ENCODE measurements at places on chromosomes 5 and 9.

GRCh38 chr5:20611620-20612019 is 623.6 kb upstream of the CDH18 start:
- no peak for DNase-seq

DNA sequence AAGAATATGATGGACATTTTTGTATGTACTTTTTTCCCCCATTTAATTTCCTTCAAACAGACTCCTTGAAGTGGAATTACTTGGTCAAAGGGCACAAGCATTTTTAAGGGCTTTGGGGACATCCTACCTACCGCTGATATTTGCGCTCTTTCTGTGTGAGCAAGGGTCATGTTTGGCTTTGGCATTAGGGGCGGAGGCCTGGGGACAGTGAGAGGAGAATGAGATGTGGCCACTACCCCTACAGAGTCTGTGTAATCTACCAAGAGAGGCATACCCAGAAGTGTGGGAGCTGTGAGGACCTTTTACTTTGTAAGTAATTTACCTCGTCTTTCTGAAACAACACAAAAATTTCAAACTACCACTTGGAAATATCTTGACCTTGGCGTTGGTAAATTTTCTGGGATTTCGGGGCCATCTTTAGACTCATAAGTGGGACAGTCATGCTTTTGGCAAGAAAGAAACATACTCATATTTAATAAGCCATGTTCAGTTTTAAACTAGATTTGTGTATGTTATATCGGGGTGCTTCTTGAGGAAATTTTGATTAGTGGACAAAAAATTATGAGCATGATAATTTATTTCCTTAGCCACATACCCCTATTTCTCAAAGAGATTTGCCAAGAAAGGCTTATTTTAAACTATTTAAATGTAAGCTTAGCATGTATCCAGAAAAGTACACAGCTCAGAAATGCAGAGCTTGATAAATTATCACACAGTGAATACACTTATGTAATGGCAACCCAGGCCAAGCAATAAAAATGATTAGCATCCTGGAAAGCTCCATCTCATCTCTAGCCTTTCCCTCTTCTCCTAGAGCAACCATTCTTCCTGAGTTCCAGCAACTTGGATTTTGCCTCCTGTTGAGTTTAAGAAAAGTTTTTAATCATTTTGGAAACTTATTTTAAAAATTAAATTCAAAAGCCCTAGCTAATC is 63.6 kb downstream of the ARHGAP26 start:
- no peak for DNase-seq

DNA sequence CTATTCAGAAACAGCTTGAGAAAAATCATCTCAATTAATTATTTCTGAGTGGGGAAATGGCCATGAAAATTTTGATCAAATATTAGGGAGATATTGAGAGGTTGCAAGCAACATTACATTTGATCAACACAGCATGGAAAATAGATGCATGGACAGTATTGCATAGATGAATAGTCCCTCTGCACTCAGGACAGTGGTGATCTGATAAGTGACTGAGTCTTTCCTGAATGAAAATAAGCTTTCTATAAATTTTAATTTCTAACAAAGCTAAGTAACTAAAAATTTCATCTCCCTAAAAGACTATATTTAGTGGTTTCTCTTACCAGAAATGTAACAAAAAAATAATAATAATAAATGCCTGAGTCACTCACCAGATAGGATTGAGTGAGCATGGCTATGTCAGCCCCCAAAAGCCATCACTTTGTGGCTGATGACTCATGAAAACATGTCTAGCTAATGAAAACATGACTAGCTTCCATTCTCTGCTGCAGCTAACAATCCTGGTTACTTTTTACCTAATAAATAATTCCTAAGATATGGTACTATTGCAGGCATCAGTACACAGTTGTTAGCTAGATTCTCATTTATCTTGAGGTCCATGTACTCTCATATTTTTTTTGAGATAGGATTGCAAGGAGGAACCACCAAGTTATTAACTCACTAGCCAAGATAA is 1294.8 kb upstream of the ACO1 start:
- no peak for DNase-seq

- DNase-seq = no peak
Measured at GRCh38 chr9:104258296-104259011, 164.3 kb downstream of the SMC2 start.

DNA sequence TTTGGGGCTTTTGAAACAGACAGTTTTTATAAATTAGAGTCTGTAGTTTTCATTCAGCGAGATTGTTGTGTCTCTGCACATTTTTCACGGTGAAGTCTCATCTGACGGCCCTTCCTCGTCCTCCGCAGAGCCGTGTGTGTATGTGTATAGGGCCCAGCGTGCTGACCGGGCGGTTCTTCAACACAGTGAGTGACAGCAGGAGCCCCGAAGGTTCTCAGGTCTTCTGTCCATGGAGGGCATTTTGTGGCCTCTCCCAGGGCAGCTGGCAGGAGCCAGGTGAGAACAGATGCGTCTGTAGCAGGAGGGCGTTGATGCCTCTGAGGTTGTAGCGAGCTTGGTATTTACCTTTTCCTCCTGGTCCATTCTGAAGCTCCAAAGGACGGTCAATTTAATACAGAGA is 116.0 kb upstream of the LPCAT1 start:
- no peak for DNase-seq

- no peak for DNase-seq
Measured at GRCh38 chr5:72921886-72922285, 34.0 kb upstream of the FCHO2 start.

- no peak for DNase-seq
Measured at GRCh38 chr9:131707733-131708157, 32.1 kb downstream of the RAPGEF1 start.

DNA sequence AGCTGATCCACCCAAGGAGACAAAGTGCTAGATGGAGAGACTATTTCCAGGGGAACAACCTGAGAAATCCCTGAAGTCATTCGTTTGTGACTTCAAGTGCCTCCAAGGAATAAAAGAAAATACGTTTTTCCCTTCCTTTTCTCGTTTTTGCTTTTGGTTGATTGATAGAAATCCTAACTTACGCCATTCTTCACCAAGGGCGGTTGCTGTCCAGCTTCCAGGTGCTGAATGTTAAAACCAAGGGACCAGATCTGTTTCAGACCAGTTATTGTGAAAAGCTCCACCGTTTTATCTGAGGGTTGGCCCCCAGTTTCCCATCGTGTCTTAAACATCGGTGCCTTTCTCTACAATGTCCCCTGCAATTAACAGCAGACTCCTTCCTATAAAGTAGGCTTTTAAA is 600.7 kb upstream of the SGCD start:
- DNase-seq = no peak

DNA sequence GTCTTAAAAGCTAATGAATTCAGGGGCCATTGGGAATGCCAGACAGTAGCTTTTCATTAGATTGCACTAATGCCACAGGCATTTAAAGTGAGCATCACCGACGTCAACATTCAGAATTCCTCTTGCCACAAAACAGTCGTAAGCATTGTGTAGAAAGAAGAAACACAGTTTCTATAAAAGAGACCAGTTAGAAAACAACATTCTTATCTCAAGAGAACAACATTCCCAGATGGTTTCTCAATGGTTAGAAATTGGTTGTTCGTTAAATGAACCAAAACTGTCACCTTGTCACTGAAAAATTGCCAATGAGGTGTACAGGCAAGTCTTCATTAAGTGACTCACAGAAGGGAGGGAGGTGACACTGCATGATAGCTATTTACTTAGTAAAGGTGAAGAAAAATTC is 401.6 kb upstream of the PRR16 start:
- no peak for DNase-seq

DNA sequence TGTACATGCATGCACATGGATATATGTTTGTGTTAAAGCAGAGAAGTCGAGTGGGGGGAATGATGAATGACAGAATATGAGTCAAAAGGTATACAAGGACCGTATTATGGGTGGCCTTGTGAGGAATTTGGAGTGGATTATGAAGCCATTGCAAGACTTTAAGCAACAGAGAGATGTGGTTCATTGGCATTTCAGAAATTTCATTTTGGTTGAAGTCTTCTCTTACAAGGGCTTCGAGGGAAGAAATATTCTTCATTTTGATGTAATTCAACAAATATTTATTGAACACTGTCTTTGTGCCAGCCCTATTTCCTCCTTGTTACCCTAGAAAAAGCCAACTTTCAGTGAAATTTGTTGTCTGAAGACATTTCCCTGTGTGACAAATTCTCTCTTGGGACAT is 83.9 kb upstream of the SLCO6A1 start:
- DNase-seq = no peak

DNA sequence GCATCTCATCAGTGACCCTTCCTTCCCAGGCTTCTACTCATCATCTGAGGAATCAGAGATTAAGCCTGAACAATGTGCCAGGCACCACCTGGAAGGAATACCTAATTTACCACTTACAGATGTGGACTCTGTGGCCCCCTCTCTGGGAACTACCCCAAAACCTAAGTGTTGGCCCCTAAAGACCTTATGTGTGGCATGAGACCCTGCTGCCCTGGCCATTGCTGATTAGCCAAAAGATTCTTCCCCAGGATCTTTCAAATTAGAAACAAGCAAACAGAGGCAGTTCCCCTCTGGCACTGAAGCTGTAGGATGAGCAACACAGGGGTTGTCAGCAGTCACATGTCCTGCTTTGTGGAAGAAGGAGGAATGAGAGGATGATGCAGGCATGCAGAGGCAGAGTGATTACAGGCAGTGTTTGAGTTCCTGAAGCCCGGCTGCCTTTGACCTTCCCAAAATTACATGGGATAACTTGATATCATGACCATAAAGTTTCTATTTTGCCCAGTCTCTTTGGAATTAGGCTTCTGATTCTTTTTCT is 10.6 kb downstream of the SPINK4 start:
- DNase-seq = no peak

- no peak for DNase-seq
Measured at GRCh38 chr5:158013303-158013702, 154.4 kb upstream of the CLINT1 start.

- no peak for DNase-seq
Measured at GRCh38 chr5:163649514-163649913, 144.1 kb downstream of the MAT2B start.

- DNase-seq = no peak
Measured at GRCh38 chr5:173590436-173591055, 25.9 kb downstream of the BOD1 start.

GRCh38 chr5:137145721-137146120 is 353.4 kb downstream of the SPOCK1 start:
- DNase-seq = no peak
